Ovary (tissue), 10 donors: ENCODE measurements at places on chromosomes 12 and 14. TPM values are rescaled to one million over a fixed set of nuclear protein-coding genes. Genes with fewer than 3 reads are reported as not detected.
A peak's percentile ranks its signal among the peaks of the same experiment; 100 is the strongest.

Gene LTB4R2
- 10.1 TPM for total RNA-seq

Gene KCNA5
- 1.4 TPM for total RNA-seq

Gene TCTN2
- 13.2 TPM for total RNA-seq

Gene CISTR
- total RNA-seq: not detected

- H3K4me1 ChIP-seq: peaks cover 8% of the 10 kb centered on the region
- no peaks in the 10 kb centered on the region for H3K36me3 ChIP-seq
- H3K4me3 ChIP-seq: no peak overlapping the region
- H3K27me3 ChIP-seq: no peaks in the 10 kb centered on the region
- H3K27ac ChIP-seq: peak overlapping the region; percentile 58
Observed at GRCh38 chr12:6962285-6963015, 8.0 kb downstream of the PHB2 start.
